Neuronal stem cell (in vitro differentiated cells): ENCODE measurements at places on chromosomes 6 and 20.

DNA sequence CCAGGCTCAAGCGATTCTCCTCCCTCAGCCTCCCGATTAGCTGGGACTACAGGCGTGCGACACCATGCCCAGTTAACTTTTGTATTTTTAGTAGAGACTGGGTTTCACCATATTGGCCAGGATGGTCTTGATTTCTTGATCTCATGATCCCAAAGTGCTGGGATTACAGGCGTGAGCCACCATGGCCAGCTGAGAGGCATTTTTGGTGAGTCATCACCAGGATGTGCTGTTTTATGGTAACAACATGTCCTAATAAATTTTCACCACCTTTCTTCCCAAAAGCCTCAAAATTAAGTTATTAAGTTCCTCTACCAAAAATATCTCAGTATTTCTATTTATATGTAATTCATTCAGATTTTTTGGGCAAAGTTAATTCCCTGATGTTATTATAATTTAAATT lies 53.5 kb downstream of the COL21A1 start:
- DNase-seq, result no peak

DNA sequence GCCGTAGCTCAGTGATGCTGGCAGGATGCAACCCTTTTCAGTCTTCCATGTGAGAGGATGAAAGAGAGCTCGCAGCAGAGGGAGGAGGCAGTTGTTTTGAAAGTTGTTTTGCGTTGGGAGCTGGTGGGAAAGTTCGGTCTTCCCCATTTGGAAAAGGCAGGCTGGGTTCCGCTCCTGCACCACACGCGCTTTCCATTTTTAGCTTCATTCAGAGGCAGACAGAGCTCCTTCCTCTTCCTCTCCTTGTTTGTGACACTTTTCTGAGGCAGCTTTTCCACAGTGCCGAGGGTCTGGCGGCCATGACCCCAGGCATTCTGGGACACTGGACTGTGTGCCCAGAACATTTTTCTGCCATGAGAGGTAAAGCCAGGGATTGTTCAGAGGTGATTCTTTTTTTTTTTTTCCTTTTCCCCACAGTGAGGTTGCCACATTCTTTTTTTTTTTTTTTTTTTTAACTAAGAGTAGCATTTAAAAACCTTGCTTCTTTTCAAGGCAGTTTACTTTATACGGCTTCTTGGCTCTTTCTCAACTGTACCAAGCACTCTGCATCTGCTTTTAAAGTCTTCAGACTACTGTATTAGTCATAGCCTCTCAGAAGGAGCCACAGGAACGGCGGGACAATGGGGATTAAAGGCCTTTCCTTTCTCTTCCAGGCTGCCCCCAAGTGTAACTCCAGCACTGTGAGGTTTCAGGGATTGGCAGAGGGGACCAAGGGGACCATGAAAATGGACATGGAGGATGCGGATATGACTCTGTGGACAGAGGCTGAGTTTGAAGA lies 1.6 kb downstream of the PRDM1 start:
- DNase-seq, result no peak

- DNase-seq, result no peak
Measured at GRCh38 chr6:137093183-137094069, 48.7 kb upstream of the IL20RA start.

GRCh38 chr20:52539891-52540290 lies 348.3 kb upstream of the ZFP64 start:
- DNase-seq, result no peak

DNA sequence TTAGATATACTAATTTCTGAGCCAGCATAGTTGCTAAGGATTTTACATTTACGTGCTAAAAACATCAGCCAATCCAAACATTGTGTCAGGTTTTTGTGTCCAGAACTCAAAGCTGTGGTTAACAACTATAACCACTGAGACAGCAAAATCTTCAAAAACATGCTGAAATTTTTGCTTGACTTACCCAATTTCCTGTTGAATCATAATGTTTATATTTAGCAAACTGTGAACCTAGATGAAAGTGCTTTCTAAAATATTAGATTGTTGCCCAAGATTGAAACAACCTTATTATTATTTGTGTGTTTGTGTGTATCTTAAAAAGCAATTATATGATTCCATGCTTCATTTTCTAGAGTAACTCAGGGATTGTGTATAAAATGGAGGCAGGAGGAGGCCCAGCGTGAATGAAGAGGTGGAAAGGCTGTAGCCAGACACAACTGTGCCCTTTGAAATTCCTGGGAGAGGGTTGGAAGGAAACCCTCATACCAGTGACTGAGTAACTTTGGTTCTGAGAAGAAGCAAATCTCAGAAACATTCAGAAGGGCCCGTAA lies 48.0 kb downstream of the ARMC2 start:
- DNase-seq, result no peak

DNA sequence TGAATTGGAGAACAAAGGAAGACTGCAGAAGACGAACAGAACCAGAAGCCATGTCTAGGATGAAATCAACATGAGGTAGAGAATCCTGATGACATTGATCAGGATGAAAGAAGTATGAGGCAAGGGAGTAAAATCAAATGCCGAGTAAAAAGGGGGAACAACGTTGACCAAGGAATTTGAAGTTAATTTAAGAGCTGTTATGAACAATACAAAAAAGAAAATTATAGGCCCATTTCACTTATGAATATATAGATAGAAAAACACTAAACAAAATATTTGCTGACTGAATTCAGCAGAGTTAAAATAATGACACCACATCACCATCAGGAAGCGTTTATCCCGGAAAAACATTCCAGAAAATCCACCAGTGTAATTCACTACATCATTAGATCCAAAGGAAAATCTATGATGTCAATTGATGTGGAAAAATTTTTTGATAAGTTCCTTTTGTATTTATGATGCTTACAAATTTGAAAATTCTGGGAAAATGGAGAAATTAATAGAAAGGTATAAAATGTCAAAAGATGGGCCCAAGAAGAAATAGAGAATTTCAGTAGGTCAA lies 8.1 kb upstream of the CCN5 start:
- no peak for DNase-seq

GRCh38 chr20:46998477-46999240 lies 104.0 kb downstream of the EYA2 start:
- DNase-seq, result no peak

GRCh38 chr6:143965503-143966171 lies 42.4 kb downstream of the PLAGL1 start:
- no peak for DNase-seq

DNA sequence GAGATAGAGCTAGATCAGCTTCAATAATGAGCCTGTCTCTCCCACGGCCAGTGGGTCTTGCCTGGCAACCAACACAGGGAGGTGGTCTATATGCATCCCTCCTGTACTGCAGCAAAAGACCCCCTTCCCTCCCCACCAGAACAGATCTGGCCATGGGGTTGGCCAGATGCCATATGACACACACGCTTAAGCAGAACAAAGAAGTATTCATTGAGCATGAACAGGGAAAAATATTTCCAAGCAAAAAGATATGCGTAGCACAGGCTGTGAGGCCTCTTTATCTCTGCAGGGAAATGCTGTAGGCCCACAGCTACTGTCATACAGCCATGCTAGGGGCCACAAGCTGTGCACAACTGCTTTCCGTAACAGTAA lies 73.4 kb upstream of the NRSN1 start:
- DNase-seq, result no peak

DNA sequence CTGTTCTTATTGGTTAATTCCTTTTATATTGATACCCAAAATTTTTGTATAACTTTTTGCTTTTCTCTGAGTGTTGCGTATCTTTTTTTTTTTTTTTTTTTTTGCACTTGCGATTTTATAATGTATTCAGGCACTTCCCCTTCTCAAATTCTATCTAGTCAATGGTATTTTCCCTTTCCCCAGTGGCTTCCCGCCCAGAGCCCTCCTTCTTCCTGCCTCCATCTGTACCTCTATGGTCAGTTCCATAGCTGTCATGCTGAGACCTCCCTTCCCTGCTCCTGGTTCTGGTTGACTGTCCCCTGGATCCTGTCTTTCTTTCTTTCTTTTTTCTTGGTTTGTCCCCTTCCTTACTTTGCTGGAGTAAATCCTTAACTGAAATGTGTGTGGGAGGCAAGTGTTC lies 94.7 kb downstream of the RNF144B start:
- no peak for DNase-seq

- no peak for DNase-seq
Measured at GRCh38 chr6:67594366-67594765, 1040.7 kb upstream of the ADGRB3 start.

GRCh38 chr6:61711849-61712248 lies 574.2 kb downstream of the KHDRBS2 start:
- peak; percentile 0 for DNase-seq

DNA sequence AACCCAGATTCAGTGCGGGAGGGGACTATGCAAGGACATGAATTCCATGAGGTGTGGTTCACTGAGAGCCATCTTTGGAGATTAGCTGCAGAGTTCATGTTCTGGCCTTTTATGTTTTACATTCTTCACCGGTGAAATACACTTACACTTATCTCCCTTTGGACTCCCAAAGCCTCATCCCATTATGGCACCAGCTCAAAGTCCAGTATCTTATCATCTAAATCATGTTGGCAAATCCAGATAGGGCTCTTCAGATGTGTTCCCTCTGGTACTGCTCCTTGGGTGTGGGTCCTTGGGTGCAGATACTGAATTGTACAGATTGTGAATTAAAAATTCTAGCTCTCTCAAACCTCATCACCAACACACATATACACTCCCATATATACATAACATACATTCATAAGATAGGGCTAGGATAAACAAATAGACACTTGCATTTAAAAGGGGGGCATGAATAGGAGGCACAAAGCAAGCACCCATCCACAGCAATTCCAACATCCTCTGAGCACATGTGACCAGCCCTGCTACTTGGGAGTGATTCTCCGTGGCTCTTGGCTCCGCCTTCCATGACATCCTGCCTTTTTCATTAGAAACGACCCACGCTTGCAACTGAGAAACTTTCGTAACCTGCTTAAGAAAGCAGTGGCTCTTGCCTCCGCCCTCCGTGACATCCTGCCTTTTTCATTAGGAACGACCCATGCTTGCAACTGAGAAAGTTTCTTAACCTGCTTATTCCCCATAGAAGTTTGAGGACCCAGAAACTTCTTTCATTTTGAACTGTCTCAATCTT lies 53.6 kb upstream of the LRRC1 start:
- no peak for DNase-seq

DNA sequence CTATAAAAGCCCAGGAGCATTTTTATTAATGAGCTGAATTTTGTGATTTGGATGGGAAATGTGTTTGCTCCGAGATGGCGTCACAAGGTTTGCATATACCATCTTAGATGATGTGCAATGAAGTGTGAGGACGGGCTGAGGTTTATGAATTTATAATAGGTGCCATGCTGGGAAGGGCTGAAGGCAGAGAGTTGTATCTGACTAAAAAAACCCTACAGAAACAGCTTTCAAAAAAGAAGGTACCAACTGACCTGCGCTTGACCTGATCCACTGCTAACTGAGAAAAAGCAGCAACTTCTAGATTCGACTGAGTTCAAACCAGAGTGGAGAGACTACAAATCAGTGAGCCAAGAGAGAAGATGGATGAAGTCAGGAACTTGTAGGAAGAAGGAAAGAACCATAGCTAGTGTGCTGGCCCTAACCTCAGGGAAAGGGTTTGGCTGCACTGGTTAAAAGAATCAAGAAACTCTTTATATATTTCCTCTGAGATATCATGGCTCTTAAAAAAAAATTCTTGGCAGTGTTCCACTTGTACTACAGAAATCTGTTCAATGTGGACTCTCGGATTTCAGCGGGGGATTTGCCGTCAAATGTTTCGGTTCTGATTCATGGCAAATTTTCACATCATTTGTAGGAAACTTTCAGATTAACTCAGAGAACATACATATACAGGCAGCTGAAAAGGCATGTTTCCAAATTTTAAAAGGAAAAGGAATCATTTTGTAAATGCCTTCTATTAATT lies 56.5 kb upstream of the HDGFL1 start:
- DNase-seq, result no peak

DNA sequence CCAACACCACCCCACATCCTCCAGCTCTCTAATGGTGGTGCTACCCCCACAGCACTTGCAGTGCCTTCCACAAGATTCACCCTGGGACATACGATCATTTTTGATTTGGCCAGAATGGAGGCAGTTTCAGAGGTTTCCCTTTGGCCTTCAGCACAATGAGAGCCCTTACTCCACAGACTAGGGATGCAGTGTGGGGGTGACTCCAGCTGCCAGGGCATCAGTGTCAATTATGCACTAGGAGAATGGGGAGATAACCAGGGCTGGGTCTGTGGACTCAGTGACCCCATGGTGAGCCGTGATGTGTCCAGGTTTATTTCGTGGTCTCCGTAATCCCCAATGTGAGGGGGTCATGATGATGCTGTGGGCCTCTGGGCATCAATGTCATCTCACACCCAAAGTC lies 31.5 kb upstream of the MICB start:
- DNase-seq, result no peak

DNA sequence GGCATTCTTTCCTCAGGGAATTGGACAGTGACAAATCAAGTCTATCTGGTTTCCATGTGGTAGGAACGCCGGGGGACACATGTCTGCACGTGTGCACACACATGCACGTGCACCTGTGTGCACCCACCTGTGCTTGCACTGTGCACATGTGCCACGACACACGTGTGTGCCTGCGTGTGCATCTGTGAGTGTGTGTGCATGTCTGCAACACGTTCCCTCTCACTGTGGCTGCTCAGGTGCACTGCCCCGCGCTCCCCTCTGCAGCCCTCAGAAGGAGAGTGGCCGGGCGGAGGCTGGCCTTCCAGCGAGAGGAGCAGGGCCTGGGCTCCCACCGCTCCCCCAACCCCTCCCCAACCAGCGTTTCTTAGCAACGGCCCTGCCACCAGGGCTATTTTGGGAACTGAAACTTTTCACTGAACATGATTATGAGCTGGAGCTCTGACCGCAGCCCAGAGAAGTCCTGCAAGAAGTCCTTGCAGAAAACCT lies 147.8 kb downstream of the PHACTR3 start:
- DNase-seq, result no peak
